ENCODE measurements at places on chromosomes 5 and 9.

DNA sequence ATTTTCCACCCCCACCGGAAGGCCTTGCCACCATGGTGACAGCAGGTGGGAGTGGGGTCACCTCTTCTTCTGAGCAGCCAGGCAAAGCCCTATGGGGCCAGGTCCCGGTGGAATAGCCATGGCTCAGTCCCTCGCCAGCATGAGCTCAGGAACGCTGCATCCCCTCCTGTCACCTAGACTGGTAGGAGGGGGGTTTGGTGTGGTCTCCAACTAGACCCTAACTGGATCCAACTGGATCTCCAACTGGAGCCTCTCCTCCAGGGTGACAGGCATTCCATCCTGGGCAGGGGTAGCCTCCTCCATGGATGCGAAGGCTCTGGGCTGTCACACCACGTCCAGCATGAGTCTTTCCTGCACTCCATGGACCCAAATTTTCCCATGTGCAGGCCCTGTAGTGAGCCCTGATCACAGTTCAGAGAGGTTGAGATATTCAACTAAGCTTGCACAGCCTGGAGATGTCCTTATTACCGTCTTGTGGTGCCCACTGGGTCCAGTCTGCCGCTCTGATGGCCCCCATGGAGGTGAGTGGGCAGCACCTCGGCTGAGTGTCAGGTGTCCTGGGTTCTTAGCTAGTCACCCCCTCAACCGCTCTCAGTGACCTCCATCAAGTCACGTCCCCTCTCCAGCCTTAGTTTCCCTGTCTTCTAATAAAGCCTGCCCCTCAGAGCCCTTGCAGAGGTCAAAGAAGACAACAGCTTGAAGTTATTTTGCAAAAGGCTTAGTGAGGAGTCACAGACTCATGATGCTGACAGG, 18.6 kb upstream of the FIBCD1 start:
- DNase-seq: no peak

DNA sequence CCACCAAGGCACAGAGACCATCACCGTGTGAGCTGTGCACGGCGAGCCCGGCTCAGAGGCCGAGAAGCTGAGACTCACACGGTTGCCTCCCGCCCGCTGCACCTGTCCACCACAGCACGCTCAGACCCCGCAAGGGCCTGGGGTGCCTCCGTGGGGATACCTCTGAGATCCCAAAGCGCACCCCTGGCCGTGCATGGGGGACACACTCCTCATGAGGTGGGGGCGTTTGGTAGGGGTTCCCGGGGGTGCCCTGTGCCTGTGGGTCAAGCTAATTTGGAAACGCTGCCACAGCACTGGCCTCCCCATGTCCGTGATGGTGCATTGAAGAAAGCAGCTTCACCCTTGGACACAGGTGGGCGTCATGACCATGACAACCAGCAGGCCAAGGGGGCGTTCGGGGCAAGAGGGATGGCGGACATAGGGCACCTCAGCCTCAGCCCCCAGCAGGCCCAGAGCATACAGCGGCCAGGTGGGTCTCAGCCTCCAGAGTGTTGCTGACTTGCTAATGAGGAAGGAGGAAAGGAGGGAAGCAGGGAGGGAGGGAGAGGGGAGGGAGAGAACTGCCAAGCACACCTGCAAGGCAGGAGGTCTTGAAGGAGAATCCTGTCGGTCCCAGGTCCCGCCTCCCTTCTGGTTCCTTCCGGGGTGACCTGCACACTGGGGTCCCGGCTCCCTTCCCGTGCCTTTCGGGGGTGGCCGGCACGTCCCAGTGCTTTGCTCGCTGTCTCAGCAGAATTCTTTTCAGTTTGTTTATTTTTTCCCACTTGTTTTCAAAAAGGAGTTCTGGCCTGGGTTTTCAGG, 34.7 kb downstream of the GLT6D1 start:
- no peak for DNase-seq

DNA sequence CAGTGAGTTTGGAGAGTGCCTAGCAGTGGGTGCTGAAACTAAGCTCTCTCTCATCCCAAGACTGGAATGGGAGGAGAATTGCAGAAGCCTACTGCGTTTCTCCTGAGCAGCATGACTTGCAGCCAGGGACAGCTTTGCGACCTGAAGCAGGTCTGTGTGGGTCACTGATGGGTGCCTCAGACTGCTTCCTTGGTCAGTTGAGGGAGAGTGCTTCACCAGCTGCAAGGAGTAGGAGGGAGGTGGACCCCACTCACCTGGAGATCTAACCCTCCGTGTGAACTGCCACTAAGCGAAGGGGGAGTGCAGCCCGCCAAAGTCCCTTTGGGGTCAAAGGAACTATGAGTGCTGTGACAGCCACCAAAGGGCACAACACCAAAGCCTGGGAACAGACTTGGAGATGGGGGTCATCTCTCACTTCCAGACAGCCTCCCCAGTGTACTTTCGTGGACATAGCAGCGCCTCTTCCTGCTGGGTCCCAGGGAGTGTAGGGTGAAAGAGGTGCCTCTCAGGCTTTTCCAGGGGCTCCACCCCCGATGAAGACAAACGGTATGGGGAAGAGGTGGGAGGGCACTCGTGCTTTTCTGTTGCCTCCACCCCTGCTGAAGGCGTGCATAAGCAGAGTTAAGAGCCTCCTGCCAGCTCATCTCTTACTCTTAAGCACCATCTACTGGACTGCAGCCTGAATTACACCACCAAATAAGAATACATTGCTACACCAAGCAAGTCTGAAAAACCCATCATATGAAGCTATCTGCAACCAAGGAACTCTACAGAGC, 34.3 kb upstream of the MACIR start:
- peak; percentile 10 for DNase-seq

- DNase-seq: no peak
Observed at GRCh38 chr9:111900151-111900857, 3.7 kb downstream of the UGCG start.

- DNase-seq: no peak
Observed at GRCh38 chr5:13993926-13994325, 49.4 kb upstream of the DNAH5 start.

- no peak for DNase-seq
Observed at GRCh38 chr9:2161661-2162060, 146.5 kb downstream of the SMARCA2 start.

DNA sequence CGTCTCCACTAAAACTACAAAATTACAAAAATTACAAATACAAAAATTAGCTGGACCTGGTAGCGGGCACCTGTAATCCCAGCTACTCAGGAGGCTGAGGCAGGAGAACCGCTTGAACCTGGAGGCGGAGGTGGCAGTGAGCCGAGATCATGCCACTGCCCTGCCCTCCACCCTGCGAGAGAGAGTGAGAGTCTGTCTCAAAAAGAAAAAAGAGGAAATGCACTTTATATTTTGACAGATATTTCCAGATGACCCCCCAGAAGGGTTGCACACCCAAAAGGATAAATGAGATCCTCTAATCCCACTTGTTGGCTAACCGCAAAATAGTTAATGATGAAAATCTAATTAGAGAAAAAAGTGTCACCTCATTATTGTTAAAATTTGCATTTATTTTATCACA, 2.2 kb downstream of the HSDL2 start:
- no peak for DNase-seq

- DNase-seq: no peak
Observed at GRCh38 chr9:95726756-95727155, 148.7 kb upstream of the ERCC6L2 start.
